Left ventricle myocardium superior (tissue), 1 donor: ENCODE measurements at places on chromosomes 6 and 20.

- no peak for DNase-seq
These were observed 110.7 kb downstream of the ADTRP start for GRCh38 chr6:11667876-11668275.

DNA sequence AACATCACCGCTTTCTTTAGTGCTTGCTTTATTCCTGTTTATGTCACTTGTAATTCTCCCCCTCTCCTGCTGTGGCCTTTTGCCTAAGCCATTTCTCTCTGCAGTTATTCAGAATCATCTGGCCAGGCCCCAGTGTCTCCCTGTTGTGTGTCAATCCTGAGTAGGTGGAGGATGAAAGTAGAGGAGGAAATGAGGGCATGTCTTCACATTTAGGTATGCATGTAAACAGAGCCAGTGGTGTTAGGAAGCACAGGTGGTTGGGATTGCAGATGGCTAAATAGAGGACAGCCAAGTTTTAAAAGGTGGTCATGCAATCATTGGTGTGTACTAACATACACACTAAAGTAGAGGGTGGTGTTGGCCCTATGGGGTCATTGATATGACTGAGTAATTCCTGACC is 5.2 kb downstream of the PRSS35 start:
- no peak for DNase-seq

GRCh38 chr6:28534875-28535274 is 9.2 kb downstream of the GPX5 start:
- DNase-seq: no peak

DNA sequence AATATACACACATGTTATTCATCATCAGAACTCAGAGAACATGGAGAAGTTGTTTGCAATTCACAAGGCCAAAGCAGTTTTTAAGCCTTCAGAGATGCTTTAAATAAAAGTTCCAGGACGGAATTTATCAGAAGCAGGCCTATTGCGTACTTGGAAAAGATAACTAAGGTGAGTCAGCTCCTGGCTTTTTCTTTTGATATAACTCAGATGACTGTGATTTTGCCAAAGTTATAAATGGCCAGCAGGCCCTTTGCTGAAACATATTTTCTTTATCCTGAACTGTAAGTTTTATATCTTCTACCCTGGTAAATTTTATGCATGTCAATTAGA is 55.0 kb upstream of the PLCB1 start:
- DNase-seq: no peak

GRCh38 chr6:11064836-11065235 is 20.7 kb upstream of the ELOVL2 start:
- no peak for DNase-seq

DNA sequence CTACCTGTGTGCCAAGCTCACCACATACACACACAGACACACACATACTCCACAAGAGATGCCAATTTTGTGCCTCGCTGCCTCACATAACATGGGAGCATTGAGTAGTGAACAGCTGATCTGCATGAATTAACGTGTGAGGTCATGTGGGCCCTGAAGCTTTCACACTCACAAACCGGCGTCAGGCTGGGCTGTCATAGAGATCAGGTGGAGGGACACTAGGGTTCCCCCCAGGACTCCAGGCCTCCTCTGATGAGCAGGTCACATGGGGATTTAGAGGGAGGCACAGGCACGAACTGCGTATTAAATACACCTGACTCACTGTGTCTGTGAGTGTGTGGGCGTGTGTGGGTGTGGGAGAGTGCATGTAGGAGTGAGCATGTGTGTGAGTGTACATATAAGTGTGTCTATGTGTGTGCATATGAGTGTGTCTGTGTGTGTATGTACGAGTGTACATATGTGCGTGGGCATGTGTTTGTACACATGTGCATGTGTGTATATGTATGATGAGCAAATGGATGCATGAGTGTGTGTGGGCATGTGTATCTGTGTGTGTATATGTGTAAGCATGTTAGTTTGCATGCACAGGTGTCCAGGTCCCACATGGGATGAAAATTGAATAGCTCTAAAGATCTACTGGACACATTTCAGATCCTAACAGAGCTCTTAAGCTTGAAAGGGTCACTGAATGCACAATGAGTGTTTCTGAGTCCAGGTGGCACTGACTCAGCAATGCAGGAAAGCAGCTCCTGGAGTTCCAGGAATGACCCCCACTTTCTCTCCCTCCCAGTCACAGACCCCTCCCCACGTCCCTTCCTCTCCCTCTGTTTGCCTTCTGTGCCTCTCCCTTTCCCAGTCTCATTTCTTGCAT is 336.6 kb downstream of the PREX1 start:
- no peak for DNase-seq

GRCh38 chr6:84526631-84527030 is 237.8 kb downstream of the TBX18 start:
- no peak for DNase-seq

- DNase-seq: no peak
These were observed 12.8 kb upstream of the PLEKHG1 start for GRCh38 chr6:150586850-150587359.

DNA sequence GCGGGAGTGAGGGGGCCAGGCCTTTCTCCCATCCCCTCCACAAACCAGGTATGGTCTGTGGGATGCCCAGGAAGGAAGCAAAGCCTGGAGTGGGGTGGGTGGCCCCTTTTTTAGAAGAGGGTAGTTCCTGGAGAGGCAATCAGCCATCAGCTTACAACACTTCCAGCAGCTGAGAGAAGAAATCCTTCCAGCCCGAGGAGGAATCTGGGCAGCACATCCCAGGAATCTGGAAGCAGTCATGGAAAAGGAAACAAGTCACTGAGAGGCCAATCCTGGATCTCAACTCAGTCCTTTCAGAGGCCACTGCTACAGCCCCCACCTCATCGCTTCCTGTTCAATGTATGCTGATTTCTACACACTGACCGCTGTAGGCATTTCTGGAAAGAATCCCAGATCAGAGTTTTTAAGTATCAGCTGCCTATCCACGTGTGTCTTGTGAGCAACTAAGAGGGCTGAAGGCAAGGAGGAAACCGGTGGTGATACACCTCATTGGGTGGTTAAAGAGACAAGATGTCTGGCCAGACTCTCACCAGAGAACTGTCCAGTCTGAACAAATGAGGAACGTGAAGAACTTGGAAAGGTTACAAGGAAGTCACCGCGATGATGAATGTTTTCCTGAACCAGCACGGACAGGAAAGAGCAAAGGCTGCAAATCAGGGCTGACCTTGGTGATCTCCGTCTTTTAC is 92.9 kb upstream of the SHLD1 start:
- no peak for DNase-seq

- no peak for DNase-seq
These were observed 8.8 kb downstream of the L3MBTL1 start for GRCh38 chr20:43516251-43516824.

GRCh38 chr6:79672631-79673111 is 41.5 kb downstream of the SH3BGRL2 start:
- no peak for DNase-seq

- peak; percentile 54 for DNase-seq
These were observed 159.9 kb downstream of the OR2B2 start for GRCh38 chr6:27752038-27752885.

DNA sequence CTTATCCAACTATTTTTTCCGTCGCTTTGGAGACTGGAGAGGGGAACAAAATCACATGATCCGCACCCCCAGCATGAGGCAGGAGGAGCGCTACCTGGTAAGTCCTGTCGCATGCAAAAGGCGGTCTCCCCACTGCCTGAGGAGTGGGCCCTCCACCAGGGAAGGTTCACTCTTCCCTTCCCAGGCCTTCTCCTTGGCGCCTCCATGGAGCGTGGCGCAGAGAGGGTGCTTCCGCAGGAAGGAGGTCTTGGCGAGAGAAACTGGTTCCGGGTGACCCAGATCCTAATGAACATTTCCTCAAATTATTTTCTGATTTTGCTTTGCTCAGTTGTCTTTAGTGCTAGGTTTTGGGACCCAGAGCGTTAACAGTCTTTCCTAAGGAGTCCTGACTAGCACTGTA is 217.6 kb downstream of the UST start:
- no peak for DNase-seq

GRCh38 chr20:51360451-51361201 is 181.9 kb downstream of the NFATC2 start:
- no peak for DNase-seq

DNA sequence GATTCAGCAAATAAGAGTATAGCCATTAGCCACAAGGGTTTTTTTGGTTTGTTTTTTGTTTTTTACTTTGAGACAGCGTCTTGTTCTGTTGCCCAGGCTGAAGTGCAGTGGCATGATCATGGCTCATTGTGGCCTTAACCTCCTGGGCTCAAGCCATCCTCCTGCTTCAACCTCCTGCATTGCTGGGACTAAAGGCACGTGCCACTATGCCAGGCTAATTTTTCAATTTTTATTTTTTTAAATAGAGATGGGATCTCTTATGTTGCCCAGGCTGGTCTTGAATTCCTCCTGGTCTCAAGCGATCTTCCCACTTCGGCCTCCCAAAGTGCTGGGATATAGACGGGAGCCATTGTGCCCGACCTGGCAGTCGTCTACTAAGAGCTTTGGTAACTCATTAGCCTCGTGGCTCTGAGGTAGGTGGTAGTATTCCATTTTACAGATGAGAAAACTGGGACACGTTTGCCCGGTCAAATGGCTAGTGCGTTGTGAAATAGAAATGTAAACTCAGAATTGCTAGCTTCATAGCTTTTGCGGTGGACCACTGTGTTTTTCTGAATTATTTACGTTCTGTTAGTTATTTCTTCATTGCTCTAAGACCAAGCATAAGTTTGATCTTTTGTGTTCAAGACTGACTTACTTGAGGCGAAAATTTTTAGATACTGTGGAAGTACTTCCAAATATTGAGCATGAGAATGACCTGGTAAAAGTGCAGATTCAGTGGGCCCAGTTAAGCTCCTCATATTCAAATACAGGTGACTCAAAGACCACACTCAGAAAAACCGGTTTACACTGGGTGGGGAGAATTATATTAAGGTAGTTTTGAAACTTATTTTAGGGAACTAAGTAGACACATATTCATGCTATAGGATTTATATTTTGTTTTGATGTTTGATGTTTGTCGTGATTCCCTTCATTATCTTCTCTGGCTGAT is 2.1 kb downstream of the PANK2 start:
- no peak for DNase-seq

DNA sequence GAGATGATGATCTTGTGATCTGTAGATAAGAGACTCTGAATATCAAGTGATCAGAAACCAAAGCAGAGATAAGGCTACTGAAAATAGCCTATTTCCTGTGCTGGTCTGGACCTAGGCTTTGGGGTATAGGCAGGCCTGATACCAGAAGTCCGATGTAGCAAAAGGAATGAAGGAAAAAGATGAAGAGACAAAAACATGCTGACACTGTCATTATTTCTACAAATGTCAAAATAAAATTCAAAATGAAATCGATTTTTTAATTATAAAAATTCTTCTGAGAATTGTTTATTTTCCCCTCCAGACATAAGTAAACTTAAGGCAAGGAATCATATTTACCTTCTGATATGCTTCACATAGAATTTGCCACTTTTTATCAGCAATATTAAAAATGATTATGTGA is 252.8 kb downstream of the PRKN start:
- no peak for DNase-seq

- no peak for DNase-seq
These were observed 68.0 kb downstream of the BMP7 start for GRCh38 chr20:57198132-57199072.

GRCh38 chr6:42969431-42969830 is 8.9 kb downstream of the GNMT start:
- no peak for DNase-seq

DNA sequence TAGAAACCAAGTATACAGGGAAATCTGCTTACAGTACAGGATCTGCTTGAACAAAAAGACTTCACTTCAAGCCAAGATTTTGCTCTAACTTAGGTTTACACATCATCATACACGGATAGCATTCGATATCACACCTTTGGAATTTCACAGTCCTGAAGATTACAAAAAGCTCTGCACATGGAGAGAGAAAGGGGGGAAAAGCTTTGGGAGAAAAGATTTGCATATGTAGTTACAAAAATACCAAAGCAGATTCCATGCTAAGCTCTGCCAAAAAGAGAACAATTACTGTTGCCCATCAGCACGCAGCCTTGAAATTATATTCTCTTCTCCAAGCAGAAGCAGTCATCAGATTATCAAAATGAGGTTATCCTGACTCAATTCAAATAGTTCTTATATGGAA is 62.0 kb downstream of the HIVEP2 start:
- no peak for DNase-seq

- no peak for DNase-seq
These were observed 553.9 kb downstream of the PTPRT start for GRCh38 chr20:42635699-42636411.

GRCh38 chr20:19835533-19836222 is 77.6 kb downstream of the RIN2 start:
- DNase-seq: peak; percentile 72

- no peak for DNase-seq
These were observed 12.4 kb downstream of the LY86 start for GRCh38 chr6:6600875-6601274.

DNA sequence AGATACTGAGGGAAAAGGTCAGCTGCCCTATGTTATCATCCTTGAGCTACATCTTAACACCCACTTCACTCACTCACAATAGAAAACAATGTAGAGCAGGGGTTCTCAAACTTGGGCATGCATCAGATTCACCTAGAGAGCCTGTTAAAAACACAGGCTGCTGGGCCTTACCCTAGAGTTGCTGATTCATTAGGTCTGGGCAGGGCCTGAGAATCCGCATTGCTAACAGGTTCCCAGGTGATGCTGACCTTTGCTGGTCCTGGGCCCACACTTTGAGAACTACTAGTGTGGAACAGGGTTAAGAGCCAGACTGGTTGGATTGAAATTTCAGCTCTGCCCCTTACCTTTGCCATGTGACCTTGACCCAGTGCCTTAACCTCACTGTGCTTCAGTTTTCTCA is 25.1 kb downstream of the RSPO4 start:
- no peak for DNase-seq

DNA sequence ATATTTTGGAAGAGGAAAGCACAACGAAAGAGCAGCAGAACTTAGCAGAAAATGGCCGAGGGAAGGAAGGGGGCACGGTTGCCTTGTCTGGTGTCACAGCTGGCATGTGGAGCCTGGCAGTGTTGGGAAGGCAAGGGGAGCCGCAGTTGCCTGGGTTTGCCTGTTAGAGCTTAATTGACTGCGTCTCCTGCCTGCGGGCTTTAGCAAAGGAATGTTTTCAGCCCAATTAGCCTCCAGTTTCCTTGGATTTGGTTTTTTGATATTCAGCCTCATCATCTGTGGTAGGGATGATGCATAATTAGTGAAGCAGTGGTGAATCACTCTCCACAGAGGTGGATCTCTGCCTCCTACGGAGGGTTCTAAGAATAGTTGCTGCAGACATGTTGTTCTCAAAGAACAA is 832.6 kb downstream of the QKI start:
- no peak for DNase-seq

DNA sequence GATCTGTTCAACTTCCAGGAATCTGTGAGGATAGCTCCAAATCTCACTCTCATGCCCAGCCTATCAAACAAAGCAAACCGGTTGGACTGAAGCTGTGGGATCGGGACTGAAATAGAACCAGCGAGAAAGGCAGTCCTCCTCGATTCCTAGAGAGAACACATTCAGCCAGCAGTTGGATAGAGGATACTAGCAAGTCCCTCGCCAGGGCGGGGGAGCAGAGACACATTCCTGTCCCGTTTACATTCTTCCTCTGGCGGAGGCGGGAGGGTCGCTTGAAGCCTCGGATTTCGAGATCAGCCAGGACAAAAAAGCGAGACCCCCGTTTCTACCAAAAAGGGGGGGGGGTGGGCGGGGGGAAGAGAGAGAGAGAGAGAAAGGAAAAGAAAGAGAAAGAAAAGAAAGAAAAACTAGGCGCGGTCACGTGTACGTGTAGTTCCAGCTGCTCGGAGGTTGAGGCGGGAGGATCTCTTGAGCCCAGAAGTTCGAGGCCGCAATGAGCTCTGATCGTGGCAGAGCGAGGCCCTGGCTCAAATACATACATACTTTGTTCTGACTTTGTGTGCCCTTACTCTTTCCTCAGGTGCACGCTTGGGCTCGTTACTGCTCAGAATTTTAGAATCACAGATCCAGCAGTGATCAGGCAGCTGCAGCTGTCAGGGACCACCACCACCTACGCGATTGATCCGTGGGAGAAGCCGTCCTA is 19.5 kb downstream of the ZNF311 start:
- peak; percentile 83 for DNase-seq
